ENCODE measurements at places on chromosomes 2 and 18.

- DNase-seq, result no peak
Observed at GRCh38 chr2:118609138-118609537, 238.3 kb downstream of the EN1 start.

DNA sequence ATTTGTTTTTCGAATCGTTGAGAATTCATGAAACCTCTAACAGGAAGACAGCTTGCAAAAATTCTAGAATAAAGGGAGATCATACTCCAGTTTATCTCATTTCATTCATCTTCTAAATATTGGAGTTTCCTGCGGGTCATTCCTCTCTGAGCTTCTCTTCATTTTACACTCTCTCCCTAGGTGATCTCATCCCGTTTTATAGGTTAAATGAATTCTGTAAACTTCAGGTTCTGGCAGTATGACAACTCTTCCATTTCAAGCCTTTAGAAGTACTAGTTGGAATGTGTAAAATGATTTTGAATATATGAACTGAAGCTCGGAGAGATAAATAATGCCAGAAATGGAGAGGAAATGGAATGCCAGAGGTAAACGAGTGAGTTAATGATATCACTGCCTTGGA lies 312.4 kb downstream of the METTL4 start:
- DNase-seq, result no peak

GRCh38 chr2:185466915-185467314 lies 271.7 kb upstream of the FSIP2 start:
- no peak for DNase-seq

GRCh38 chr2:148282201-148282600 lies 261.3 kb downstream of the MBD5 start:
- no peak for DNase-seq

GRCh38 chr18:8952174-8952573 lies 150.3 kb upstream of the NDUFV2 start:
- DNase-seq, result no peak

DNA sequence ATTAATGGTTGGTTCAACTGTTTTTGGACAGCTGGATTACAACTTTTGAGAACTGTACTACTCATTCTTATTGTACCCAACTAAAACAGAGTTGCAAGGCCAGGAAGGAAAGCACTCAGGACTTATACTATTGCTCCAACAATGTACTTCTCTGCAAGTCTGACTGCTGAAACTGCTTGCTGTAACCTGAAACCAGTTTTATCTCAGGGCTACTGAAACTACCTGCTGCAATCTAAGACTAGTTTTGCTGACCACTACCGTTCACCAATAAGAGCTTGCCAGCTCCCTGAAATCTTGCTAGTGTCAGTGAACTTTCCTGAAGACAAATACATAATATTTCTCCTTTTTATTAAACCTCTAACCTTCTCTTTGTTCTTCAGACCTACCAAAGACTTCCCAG lies 157.3 kb downstream of the CDCA7 start:
- no peak for DNase-seq

GRCh38 chr18:52190195-52190594 lies 149.8 kb upstream of the DCC start:
- DNase-seq, result no peak

GRCh38 chr2:46325182-46325928 lies 28.1 kb downstream of the EPAS1 start:
- DNase-seq, result no peak

DNA sequence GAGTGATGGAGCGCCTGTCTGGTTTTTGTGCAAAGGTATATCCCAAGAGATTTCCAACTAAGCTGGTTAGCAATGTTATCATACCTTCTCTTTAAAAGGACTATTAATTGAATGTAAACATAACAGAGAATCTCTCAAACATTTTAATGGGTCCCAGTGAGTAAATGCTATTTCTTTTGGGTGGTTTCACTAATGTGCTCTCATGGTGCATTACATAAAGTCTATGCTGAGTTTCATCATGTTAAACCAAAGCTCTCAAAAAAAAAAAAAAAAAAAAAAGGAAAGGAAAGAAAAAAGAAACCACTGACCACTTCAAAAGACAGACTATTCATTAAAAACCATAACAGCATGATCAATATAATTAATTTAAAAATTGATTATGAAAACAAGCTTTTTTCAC lies 119.1 kb upstream of the SCN1A start:
- no peak for DNase-seq

- no peak for DNase-seq
Observed at GRCh38 chr2:63894167-63894566, 52.5 kb downstream of the UGP2 start.

DNA sequence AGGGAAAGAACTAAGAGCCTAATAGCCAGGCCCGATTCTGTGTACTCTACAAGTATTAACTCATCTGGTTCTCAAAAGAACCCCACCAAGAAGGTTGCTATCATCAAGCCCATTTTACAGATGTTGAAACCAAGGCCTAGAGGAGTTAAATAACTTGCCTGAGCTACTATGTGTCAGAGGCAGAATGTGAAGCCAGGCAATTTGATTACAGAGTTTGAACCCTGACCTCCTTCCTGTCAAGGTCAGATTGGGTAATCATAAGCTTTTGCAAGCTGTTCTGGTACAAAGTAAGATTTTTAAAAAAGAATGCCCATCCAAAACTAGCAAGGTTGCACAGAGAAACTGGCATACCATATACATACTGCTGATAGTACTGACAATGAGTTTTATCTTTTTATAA lies 227.1 kb downstream of the HAUS1 start:
- no peak for DNase-seq

DNA sequence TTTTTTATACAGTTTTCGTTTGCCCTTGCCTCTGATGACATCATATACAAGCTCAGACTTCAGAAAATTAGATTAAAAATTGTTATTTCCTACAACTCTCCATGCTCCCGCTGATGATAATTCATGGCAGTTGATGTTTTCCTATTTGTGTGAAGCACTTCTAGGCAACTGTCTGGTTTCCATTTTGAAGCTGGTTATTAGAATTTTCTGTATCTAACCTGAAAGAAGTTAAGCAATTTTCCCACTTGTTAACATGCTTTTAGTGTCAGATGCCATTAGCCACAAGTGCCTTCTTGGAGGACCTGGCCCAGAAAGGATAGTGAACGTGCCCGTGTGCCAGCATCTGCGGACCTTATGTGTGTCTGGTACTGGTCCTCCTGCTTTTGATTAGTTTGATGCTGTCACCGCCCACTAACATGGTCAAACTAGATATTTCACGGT lies 347.6 kb upstream of the RAB12 start:
- DNase-seq, result no peak

GRCh38 chr2:33133454-33133952 lies 186.8 kb downstream of the LTBP1 start:
- DNase-seq, result no peak

DNA sequence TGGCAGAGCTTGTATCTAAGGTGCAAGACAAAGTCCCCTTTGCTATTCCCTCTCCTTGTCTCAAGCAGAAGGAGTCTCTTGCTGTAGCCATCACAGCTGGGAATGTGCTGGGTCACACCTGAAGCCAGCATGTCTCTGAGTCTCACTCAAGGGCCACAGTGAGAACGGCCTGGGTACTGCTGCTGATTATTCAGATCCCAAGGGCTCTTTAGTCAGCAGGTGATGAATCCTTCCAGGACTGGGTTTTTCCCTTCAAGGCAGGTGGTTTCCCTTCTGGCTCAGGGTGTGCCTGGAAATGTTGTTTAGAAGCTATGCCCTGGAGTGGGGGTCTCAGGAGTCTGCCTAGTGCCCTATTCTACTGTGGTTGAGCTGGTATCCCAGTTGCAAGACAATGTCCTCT lies 356.3 kb downstream of the PARD3B start:
- DNase-seq, result no peak

- no peak for DNase-seq
Observed at GRCh38 chr2:220966636-220967035, 605.5 kb downstream of the EPHA4 start.

DNA sequence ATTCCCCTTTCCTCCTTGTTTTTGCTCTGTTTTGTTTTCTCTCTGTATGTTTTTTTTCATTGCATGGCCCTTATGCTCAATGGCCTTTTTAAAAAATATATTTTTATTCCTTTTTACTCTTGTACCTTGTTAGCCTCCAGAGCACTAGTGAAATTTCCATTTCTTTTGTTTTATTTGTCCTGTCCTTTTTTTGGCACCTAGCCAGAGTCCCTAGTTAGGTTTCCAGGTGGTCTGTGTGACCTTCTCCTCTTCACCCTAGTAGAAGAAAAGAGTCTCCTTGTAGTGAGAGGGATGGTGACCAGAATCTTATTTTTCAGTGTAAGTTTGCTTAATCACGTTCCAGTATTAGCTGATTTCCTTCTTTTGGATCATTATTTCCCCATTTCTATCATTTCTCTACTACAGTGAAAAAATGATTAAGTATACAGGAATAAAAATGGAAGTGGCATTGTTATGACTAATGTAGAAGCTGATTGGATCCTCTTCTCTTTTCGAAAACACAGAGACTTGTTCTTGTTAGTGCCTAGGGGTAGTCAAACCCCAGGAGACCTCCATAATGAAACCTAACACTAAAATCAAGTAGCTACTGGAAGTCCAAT lies 65.9 kb downstream of the NBEAL1 start:
- DNase-seq, result no peak

GRCh38 chr2:236940916-236941520 lies 144.7 kb upstream of the COPS8 start:
- no peak for DNase-seq

GRCh38 chr18:9413576-9413975 lies 61.7 kb upstream of the RALBP1 start:
- no peak for DNase-seq

DNA sequence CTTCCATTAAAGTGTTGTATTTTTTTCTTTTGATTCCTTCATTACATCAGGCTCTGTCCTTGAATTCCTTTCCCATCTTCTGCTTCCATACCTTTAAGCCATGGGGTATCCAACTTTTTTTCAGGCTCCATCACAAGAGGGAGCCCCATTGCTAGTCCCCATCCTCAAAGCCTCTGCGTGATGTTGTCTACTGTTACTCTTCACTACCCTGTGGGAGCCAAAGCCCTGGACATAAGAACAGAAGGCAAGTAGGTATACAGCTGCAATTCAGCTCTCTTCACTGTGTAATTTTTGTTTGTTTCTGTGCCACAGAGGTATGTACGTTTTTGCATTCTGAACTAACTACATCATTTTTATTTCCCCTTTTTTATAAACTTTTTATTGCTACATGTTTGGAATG lies 36.6 kb upstream of the CCNYL1 start:
- DNase-seq, result no peak

DNA sequence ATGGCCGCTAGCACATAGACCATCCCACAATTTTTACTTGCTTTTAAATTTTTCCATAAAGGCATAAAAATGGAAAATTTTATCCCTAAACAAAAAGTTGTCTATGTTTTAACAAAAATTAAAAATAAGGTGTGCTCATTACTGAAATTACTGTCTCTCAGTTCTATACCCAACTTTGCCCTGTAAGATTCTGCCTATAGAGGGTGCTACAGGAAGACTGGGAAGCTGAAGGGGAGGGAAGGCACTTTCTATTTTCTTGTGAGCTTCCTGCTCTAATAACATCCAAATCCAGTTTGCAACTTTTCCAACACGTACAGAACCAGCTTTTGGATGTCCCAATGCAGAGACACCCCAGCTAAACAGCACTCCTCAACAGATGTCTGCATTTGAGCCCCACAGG lies 666.9 kb downstream of the PLCL1 start:
- DNase-seq, result no peak

- DNase-seq, result no peak
Observed at GRCh38 chr2:70766357-70767078, 1.5 kb downstream of the ADD2 start.

DNA sequence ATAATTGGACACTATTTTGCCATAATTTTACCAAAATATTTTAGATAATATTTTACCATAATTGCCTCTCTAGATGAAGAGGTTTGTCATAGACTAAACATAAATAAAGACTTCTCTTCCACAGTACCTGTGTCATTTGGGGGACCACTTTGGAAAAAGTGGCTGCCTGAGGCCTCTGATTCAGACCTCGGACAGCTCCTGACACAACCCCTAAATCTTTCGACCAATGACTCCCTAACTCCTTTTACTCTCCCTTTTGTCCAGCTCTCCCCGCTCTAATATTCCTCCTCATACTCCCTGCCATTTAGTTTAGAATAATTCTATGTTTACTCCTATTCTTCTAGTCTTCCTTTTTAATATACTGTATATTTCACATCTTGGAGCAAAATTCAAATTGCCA lies 36.0 kb upstream of the UBE2E3 start:
- DNase-seq, result no peak

- DNase-seq, result no peak
Observed at GRCh38 chr18:41585512-41585911, 369.5 kb upstream of the PIK3C3 start.

DNA sequence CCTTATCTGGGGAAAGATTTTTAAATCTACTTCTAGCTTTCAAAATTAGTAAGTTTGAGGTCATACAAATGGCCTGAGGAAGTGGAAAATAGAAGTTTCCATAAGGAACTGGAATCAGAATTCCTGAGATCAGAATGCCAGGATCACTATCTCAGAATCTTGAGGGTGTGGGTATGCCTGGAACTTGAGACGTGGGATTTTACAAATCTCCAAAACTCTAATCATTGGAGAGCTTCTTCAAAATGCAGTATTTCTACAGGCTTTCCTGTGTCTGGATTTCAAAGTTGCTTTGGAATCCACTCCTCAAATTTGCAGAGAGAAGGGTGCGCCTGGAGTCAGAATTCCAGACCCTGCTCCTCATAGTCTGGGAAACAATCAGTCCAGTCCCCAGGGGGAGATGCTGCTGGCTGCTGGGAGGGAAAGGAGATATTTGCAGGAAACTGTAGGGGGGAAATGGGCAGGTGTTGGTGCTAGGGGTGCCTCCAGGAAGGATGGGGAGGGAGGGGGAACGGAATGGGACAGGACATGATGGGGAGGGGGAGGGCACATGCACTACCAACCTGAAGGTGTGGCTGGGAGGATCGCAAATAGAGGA lies 31.0 kb upstream of the CATIP start:
- no peak for DNase-seq

- DNase-seq, result no peak
Observed at GRCh38 chr18:44679914-44680272, 795 bp upstream of the SETBP1 start.

- DNase-seq, result no peak
Observed at GRCh38 chr2:149449017-149449416, 118.6 kb downstream of the LYPD6 start.

- peak; percentile 65 for DNase-seq
Observed at GRCh38 chr2:234951664-234952269, at the start of gene SH3BP4. TSS of gene SH3BP4 (plus strand) at chr2:234952017. CDS start at chr2:235035003, 82,986 bp downstream.

DNA sequence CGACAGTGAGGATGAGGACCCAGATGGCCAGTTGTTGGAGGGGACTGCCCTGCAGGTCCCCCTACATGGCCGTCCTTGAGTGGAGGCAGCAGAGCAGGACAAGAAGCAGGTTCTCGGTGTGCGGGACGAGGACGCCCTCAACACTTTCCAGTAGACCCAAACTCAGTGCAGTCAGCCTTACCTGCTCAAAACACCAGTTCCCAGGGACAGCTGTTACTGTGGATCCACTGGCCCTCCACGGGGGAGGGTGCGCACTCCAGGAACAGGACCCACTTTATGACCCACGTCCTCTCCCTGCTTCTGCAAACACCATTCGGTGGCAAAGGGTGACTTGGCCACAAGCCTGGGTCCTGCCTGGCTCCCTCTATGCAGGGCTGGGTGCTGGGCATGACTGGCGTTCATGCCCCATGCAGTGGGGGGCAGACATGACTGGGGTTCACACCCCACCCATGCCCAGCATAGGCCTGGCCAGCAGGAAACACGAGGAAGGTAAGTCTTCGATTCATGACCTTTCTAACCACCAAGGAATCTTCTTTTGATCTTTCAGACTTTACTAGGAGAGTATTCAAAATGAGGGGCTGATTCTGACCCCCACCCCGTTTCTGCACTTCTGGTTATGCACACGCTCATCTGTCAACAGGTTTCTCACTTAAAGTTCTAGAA lies 233.7 kb downstream of the HDAC4 start:
- DNase-seq, result no peak

GRCh38 chr2:209425471-209426071 lies 1.7 kb downstream of the MAP2 start:
- DNase-seq, result no peak

Data from cortex of kidney (tissue), 1 donor.